ENCODE measurements at places on chromosomes 6 and 20.

GRCh38 chr6:125516644-125517043 is 214.9 kb upstream of the HDDC2 start:
- DNase-seq: no peak

GRCh38 chr6:31769684-31770371 is 7.3 kb downstream of the VWA7 start:
- peak; percentile 81 for DNase-seq

- DNase-seq: peak; percentile 32
Measured at GRCh38 chr6:116278854-116279231, 887 bp downstream of the TSPYL1 start.

- DNase-seq: peak; percentile 62
Measured at GRCh38 chr20:17530716-17531664, at the start of gene BFSP1. Gene BFSP1, minus strand, starts transcription at chr20:17531379. Its CDS starts 50 bp downstream, at chr20:17531329.

- peak; percentile 30 for DNase-seq
Measured at GRCh38 chr6:17714879-17715851, 8.4 kb upstream of the NUP153 start.

DNA sequence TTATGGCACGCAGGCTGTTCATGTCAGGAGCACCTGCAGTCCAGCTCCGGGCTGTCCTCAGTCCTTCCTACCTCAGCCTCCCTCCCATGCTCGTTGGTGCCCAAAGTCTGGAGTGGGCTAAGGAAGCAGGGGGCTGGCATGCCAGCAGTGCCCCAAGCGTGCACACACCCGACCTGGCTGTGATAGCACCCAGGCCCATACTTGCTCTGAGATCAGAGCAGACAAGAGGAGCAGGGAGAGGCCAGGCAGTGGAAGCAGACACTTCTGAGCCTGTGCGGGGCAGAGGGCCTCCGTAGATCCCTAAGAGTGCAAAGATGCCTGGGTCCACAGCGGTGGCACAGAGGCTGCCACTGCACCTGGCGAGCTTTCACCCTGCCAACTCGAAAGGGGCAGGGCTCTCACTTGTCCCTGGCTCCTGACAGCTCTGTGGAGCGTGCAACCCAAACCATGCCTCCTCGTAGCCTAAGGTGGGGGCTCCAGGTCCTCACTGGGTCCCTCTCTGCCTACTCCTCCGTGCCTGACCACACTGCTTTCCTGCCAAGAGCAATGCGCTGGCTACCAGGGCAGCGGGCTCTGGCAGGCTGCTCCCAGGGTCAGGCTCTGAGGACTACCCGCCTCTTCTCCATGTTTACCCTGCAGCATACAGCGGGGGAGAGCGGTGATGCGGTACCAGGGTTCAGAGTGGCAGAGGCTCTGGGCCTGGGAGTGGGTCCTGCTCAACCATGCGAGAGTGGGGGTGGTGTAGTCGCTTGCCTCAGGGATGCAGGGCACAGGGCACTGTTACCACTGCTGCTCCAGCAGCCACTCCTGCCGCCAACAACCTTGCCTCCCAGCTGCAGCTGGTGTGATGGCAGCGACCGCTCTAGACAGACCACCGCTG is 59.5 kb downstream of the MANEA start:
- no peak for DNase-seq

GRCh38 chr6:127162836-127163235 is 44.4 kb downstream of the RSPO3 start:
- DNase-seq: no peak

DNA sequence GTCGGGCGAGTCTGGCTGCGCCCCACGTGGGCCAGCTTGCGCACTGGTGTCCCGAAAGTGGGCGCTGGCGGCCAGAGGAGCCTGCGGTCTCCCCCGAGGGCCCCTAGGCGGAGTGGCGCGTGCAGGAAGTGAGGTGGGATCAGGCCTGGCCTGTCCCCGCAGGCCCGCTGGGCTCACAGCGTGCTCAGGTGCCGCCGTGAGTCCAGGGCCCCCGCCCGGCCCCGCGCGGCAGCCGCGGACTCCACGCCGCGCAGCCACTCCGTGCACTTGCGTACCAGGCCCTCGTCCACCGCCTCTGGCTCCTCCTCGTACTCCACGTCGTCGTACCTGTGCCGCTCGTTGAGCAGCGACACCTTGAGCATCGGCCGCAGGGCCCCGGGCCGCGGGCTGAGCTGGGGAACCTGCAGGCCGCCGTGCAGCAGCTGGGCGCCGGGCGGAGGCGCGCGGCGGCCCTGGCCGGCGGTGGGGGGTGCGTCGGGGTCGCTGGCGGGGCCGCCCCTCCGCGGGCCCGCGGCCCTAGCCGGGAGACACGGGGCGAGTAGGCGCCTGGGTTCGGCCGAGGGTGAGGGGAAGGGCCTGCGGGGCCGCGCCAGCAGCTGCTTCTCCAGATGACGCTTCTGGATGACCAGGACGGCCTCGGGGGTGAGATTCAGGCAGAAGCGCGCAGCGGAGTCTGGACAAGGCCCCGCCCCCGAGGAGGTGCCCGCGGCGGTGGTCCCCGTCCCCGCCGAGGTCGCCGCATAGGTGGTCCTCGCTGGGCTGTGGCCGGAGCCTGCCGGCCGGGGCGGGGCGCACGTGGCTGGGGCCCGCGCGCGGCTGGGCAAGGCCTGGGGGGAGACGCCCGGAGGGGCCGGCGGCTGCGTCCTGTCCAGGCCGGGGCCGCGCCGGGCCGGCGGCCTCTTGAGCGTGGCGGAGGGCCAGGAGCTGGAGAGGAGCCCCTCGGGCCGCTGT is 835 bp downstream of the PRR18 start:
- peak; percentile 11 for DNase-seq

DNA sequence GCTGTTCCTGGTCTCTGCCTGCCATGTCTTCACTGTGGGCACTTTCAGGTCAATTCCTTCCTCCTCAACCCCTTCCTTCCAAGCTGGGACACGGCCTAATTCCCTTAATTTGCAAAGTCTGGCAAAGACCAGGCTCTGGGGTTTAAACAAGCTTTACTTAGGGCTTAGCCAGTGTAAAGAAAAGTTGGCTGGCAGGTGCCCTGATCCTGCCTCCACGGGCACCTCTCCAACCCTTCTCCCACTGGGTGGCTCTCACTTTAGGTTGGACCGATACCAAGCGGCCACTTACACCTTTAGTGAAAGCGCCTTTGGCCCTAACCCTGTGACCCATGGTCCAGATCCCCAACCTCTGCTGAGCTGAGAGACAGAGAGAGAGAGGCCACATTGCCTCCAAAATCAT is 13.7 kb upstream of the MLN start:
- DNase-seq: no peak

DNA sequence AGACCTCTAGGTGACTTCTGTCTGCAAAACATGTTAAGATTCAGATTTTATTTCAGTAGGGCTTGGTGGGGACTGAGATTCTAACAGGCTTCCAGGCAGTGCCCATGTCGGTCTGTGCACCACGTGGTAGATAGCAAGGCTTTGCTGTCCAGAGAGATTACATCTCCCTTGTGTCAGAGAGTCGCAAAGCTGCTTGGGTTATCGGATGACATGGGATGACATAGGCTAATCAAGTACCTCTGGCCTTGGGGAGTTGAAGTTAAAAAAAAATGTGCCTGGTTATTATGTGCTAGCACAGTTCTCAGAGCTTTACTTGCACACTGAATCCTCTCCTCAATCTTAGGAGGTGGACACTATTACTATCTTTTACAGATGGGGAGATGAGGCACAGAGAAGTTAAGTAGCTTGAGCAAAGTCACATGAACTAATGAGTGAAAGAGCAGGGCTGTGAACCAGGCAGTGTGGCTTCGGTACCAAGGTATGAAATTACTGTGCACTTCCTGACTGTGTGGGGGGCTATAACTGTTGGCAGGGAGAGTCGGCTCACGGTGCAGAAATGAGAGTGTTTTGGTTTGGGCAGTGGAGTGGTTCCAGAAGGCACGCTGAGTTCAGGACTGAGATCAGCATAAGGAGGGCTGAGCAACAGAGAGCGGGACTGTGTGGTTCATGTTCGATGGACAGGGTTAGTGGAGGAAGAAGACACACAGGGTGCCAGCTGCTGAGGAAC is 41.1 kb downstream of the FARS2 start:
- DNase-seq: peak; percentile 38

DNA sequence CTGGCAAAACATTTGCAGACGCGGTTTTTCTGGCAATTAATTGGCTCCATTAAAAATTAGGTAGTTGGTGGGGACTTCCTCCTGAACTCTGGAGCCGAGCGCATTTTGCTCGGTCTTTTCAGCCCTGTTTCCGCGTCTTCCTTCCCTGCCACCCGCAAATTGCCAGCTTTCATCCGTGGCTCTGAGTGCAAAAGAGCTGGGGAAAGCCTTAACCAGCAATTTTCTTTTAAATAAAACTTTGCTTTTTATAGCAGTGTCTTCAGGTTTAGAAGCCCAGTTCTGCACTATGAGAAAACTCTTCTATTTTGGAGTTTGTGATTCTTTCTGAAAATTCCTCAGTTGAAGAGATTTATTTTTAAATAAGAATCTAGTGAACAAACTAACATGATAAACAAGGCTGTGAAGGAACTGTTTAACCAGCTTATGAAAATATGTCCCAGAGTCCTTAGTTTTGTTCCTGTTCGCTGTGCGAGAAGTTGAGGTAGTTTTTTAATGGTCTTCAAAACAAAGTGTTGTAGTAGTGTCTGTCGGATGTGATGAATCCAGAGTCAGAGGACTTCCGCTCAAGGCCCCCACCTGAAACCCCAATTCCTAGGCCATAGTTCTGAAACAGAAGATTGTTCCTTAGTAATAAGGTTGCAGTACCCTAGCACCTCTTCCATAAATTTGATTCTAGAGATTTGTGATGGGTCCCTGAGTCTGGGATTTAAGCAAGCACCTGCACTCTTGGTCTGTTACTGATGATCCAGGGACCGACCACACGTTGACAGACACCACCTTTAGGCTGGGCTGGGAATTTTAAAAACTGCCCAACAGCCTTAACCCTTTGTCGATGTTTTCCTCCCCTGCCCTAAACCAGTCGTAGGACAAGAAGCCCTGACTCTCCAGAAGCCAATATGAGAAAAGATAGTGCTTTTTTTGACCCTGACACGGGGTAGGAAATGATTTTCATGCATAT is 950 bp downstream of the KCTD20 start:
- DNase-seq: no peak

DNA sequence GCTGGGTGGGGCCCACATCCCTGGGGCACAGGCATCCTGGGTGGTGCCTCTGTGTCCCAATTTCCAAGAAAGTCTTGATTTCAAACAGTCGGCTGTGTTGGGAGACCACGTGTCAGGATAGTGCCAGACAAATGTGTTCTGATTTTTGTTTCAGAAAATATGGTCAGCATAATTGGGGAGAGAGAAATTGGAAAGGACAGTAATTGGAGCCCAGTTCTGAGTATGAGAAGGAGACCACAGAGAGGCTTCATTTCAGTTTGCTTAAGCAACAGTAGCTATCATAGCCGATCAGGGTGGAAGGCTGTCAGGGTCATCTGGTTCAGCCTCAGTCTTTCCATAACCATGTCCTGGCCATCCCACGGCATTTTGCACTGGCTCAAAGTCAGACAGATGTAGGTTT is 220.7 kb downstream of the CDC5L start:
- DNase-seq: no peak

GRCh38 chr20:49751397-49751736 is 37.7 kb upstream of the B4GALT5 start:
- no peak for DNase-seq

DNA sequence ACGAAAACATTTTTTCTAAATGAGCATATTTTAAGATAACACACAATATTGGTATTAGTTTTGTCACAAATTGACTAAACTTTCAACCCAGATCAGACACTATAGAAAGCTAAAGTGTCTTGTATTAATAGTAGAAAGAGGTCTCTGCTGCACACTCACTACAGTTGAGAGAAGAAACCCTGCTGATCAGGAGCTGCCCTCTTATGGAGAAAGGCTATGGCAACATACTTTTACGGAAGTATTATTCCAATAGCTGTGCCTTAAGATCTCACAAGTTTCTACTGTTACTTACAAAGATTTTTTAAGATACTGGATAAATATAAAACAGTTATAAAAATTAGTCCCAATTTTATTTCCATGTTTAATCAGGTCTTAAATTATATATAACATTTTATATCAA is 155.7 kb downstream of the RIMS1 start:
- no peak for DNase-seq

DNA sequence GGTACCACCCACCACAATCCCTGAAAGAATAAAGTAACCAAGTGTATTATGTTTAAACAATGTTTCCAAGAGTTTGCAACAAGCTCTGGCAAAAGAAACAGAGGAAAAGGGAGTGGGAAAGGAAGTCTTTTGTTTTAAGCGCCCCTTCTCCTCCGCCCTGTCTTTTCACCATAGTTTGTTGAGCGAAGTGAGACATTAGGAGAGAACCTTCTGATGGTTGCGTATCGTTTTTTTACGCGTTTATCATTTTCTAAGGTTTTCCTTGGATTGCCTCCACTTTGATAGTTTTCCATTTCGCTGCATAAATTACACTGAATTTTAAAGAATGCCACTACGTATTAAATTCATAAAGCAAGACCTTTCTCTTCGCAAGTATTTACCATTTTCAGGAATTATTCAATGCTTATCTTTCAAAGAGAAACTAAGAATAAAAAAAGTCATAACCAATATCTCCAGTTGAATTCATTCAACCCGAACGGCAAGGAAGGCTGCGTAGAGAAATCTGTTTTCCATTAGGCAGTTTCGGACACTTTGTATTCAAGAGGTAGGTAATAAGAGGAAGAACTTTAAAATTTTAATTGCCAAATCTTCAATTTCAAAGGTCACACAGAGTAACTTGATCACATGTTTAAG is 920 bp upstream of the EPHA7 start:
- no peak for DNase-seq

DNA sequence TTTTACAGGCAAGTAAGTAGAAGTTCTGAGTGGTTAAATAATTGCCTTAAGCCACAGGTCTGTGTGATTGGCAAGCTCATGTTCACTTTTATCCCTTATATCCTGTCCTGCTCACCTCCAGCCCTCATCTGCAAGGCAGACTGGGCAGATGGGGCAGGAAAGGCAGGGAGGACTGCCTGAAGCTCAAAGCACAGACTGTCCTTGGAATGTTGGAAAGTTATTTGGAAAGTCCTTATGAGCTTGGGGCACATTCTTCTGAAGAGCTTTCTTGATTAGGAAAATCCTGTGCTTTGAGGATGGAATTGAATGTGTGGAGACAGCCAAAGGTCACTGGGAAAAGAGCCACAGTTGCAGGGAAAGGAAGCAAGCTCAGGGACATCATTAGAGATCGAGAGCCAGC is 48.9 kb upstream of the STK35 start:
- no peak for DNase-seq

DNA sequence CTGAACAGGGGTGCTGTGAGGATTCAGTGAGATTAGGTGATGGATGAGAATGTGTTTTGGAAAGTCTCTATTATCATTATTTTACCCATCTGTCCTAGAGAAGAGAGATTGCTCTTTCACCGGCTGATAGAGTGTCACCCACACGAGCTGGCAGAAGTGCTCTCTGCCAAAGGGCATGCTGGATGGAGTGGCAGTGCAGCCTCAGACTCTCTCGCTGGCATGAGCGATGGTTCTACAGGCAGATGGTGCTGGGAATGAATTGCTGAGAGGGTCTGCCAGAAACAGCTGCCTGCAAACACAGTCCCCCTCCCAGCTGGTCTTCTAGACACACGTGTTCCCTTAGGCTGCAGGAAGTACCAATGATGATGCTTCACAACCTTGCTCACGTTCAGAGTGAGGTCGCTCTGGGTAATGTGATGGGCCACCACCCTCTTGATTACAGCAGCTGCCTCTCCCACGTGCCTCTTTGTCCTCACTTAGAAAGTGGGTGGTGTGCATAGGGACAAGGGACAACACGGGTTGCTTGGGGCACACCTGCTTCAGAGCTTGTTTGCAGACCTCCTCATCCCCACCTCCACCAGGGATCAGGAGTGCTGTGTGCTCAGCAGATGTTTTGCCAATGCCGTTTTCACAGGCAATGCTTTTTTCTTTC is 84.7 kb downstream of the FOXA2 start:
- DNase-seq: no peak
